GM12865 (cell line): ENCODE measurements at places on chromosomes 12 and 14.

DNA sequence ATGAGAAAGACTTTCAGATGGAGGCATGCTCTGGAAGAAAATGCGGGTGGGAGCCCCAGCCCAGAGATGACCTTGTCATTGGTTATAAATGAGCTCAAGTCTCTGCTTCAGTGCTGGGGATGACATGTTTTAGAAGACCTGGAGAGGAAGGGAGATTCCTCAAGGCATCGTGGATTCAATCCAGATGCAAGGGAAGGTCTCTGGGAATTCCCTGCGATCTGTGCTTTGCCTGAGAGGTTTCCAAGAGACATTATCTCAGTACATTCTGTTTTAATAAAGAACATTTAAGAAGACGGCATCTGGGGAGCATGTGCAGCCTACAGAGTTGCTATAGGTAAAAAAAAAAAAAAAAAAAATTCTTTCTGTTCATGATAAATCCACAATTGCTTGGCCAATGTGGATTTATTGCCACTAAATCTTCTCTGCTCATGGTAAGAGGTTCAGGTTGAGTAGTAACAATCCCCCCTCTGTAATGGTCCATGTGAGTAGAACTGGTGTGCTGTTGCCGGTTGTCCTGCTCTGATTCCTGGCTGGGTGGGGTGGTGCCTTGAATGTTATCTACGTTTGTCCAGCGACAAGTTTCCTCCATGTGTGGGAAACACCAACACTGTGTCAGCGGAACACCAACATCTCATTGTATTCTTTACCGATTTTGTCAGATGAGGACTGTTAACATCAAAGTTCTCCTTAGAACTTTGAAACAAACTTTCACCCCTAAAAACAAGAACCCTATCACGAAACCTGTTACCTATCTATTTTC lies 230.0 kb downstream of the MSRB3 start:
- DNase-seq: no peak

DNA sequence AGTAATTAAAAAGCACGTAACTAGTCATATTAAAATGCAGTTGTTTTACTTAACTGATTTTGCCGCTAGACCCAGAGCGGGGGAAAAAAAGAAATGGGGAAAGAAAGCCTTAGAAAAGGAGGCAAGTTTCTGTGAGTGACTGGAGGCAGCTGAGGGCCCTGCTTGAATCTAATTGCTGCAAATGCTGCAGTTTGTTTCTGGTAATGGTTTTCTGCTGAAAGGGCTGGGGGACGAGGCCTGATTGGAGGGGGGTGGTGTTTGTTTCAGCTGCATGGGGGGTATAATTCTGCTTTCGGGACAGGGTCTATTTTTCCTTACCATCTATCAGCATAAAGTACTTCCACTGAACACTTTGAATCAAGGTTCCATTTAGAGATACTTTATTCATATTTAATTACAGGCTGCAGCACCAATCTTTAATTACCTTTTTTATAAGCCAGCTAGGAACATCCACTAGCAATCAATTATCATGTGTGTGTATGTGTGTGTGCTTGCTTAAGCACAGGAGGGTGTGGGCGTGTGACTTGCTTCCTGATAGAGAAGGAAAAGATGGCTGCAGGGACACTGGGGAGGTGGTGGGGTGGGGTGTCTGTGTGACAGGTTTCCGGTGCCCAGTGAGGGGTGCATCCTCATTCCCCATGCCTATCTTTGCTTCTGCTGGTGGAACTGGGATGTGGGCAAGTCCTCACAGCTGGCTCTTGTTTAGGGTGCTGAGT lies 83.4 kb downstream of the ADCK1 start:
- no peak for DNase-seq

DNA sequence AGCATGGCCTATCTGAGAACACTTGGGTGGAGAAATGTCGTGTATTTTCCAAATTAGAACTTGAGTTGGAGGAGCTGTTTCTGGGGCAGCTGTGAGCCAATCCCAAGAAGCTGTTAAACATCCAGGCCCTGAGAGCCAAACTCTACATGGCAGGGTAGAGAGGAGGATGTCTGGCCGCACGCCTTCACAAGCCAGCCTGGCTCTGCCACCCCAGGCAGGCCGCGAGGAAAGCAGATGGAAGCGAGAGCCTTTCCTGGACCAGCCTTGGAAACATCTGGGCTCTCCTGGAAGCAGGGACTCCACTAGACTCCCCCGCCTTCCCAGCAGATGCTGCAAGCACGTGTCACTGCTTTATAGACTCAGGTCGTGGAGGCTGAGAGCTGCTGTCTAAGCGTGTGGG lies 312.8 kb upstream of the FKBP4 start:
- DNase-seq: no peak

DNA sequence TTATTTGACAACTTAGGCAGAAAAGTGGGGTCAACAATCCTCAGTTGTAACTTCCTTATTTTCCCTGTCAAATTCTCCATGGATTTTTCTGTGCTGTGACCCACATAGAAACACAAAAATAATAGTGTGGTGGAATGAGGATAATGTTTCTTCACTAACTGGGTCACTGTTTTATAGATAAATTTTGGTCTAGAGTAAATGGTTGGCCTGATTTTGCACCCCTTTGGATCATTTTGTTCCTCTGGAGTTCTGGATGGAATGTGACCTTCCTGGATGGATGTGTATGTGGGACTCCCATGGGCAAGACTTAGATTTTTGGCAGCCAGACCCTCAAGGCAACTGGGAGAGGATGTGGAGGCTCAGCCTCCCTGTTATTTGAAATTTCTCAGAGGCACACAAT lies 52.7 kb upstream of the RNU6-8 start:
- no peak for DNase-seq

GRCh38 chr12:8917751-8918150 lies 3.4 kb downstream of the PHC1 start:
- DNase-seq: no peak

DNA sequence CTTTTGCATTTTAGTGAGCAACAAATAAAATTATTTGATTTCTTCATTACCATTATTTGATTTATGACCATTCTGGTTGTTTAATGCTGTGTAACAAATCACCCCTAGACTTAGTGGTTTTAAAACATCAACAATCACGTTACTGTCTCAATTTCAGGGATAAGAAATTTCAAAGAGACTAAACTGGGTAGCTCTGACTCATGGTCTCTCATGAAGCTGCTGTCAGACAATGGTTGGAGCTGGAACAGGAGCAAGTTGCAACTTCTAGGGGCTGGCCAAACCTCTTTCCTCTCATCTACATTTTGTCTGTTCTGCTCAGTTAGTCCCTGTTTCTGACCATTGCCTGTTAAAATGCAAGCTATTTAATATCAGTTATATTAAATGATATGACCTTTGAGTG lies 517.0 kb downstream of the KCNH5 start:
- DNase-seq: no peak

GRCh38 chr12:10310926-10311720 lies 3.5 kb downstream of the KLRD1 start:
- DNase-seq: no peak

DNA sequence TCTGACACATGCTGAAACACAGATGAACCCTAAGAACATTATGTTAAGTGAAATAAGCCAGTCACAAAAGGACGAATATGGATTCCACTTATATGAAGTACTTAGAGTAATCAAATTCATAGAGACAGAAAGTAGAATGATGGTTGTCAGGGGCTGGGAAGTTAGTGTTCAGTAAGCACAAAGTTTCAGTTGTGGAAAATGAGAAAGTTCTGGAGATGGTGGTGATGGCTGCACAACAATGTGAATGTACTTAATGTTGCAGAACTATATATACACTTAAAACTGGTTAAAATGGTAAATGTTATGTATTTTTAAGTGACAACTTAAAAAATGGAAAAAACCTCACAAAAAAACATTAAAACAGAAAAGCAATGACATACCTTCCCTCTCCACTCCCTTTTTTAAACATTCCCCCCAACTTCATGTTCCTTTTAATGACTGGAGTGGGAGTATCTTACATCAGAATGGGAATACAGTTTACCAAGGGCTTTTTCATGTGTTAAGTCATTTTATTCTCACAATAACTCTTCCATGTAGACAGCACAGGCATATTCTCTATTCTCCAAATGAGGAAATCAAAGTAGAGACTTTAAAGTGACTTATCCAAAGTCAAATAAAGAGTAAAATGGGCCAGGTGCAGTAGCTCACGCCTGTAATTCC lies 24.0 kb downstream of the BTBD7 start:
- no peak for DNase-seq

DNA sequence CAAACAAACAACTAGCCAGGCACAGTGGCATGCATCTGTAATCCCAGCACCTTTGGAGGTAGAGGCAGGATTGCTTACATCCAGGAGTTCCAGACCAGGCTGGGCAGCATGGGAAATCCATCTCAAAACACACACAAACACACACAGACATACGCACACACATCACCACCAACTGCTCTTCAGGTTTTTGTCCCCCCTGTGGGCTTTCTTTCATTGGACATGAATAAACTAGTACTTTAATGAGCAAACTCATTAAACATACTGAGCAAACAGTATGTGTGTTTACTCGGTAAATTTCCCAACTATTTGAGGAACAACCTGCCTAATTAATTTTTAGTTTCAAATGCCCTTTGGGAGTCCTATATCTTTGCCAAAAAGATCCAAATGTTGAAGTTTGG lies 10.1 kb upstream of the RASSF3 start:
- DNase-seq: no peak

GRCh38 chr14:73965216-73965615 lies 15.1 kb downstream of the COQ6 start:
- no peak for DNase-seq

- peak; percentile 12 for DNase-seq
Measured at GRCh38 chr12:110073049-110073831, 24.9 kb upstream of the C12orf76 start.

- no peak for DNase-seq
Measured at GRCh38 chr12:175250-175649, 38.7 kb downstream of the SLC6A12 start.

DNA sequence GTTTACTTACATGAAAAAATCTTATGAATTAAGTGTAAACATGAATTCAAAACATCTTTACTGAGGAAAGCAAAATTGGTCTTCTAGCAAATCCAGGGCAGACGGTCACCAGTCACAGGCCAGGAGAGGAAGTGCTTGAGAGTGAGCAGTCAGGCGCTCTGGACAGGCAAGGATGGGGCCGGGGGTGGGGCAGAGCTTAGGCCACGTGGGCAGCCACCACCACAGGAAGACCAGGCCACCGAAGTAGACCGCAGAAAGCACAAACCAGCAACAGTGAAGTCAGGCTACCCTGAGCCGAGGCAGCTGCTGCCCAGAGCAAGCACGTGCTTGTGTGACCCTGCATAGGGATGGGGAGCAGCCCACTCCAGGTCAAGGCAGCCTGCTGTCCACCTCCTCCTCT lies 33.5 kb downstream of the SLC6A12 start:
- peak; percentile 65 for DNase-seq

GRCh38 chr14:104371917-104372316 lies 207.6 kb upstream of the C14orf180 start:
- DNase-seq: no peak

DNA sequence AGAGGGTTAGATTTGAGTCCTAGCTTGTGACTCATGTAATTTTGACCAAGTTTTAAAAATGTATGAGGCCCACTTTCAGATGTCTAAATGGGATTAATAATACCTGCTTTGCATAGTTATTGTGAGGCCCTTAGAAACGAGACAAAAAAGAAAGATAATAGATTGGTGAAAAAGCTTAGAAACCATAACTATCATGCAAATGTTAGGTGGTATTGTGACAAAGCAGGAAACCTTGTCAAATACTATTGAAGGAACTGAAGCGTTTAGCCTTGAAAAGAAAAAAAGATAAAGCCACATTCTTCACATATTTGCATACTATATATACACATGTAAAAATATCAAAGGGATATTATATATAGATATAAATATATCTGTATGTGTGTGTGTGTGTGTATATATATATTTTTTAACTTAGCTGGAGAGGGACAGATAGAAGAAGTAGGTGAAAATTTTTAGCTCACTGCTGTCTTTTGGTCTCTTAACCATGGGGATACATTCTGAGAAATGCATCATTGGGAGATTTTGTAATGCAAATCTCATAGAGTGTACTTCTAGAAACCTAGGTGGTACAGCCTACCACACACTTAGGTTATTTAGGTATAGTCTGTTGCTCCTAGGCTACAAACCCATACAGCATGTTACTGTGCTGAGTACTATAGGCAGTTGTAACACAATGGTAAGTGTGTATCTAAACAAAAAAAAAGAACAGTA lies 270.3 kb downstream of the CCDC91 start:
- DNase-seq: peak; percentile 22

GRCh38 chr12:53867216-53868012 lies 71.2 kb upstream of the HOXC13 start:
- no peak for DNase-seq

DNA sequence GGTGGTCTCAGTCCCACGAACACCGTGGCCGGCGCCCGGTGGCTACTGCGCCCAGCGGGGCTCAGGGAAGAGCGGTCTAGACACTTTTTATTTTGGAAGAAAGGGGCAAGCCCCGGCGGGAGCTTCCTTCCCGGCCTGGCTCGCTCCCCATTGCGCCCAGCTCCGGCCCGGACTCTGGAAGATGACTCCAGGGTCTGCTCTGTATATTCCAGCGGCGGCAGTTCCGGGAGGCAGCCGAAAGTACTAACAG lies 225.1 kb upstream of the CRY1 start:
- no peak for DNase-seq

DNA sequence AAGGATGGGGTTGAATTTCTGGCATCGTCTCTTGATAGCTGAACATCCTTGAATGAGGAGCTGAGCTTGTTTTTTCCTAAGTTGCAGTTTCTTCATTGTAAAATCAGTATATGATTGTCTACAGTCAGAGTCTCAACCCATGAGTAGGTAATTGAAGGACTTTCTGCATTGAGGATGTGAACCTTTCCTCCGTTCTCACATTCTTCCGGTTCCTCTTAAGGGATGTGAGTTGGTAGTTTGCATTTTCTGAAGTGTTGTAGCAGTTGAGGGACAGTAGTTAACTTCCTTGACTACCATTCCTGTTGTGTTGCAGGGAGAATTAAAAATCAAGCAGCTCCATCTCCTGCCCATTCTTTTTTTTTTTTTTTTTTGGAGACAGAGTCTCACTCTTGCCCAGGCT lies 19.1 kb downstream of the TPCN1 start:
- DNase-seq: peak; percentile 28

DNA sequence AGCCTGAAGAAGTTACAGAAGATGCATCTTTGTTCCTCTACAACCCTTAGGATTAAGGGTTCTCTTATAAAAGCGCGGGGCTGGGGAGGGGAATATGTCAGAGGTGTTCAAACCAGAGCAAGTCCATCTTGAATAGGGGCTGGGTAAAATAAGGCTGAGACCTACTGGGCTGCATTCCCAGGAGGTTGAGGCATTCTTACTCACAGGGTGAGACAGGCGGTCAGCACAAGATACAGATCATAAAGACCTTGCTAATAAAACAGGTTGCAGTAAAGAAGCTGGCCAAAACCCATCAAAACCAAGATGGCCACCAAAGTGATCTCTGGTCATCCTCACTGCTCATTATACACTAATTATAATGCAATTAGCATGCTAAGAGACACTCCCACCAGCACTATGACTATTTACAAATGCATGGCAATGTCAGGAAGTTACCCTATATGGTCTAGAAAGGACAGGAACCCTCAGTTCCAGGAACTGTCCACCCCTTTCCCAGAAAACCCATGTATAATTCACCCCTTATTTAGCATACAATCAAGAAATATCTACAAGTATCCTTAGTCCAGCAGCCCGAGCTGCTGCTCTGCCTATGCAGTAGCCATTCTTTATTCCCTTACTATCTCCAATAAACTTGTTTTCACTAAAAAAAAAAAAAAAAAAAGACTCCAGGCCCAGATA lies 108.1 kb upstream of the FOXN3 start:
- DNase-seq: no peak

GRCh38 chr14:88276923-88277596 lies 46.0 kb downstream of the KCNK10 start:
- DNase-seq: no peak
